ENCODE measurements at places on chromosomes 7 and 10.
A peak's percentile ranks its signal among the peaks of the same experiment; 100 is the strongest.

DNA sequence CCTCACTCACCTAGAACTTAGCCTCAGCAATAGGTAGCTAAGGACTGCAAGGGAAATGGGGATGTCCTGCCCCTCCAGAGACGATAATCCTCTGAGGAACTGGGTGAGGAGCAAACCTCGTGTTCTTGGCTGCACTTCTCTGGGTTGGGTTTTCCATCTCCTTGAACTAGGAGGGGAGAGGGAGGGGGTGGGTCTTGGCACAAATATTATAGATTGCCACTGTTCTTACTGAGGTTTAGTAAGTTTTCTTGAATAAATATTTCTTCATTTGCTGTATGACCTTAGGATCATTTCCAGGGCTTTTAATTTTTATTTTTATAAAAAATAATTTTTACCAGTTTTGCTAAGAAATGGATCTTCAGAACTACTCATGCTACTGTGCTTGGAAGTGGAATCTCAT, 406.7 kb upstream of the FZD8 start:
- DNase-seq, result no peak

DNA sequence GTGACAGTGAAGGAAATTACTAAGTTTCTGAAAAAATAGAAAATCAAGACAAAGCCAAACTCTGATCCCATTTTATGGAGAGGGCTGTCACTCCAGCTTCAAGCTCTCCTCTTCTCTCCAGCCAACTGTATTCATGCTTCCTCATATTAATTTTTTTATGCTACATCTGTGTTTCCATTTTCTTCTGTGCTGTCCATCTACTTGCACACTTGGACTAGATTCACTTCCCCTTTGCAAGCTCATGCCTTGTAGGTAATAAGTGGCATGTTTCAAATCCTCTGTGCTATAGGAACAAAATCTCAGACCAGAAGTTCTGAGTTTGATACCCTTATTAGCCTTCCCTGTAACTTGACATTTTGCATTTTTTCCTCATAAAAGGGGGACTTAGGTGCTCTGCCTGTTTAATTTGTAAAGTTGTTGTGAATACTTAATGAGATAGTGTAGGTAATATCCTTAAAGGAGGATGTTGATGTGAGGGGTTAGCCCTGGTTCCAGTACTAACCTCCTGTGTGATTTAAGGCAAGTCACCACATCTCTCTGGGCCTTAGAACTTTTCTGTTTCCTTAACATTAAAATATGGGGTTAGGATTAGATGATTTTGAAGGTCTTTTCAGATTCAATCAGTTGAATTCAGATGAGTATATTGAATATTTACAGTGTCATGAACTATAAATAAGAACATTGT, 358.8 kb downstream of the BBS9 start:
- DNase-seq, result no peak

DNA sequence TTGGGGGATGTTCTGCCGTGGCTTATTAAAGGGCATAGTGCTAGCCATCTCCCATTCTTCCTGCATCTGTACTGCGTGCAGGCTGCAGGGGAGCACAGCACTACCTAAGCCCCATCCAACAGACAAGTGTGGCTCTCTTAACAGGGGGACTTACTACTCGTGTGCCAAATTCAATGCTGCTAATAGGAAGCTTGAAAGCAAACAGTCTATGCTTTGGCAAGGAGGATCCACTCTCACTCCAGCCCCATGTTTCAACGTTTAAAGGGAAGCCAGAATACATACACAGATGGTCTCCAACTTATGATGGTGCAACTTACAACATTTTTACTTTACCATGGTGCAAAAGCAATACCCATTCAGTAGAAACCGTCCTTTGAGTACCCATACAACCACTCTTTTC, 228.0 kb upstream of the C7orf33 start:
- no peak for DNase-seq

DNA sequence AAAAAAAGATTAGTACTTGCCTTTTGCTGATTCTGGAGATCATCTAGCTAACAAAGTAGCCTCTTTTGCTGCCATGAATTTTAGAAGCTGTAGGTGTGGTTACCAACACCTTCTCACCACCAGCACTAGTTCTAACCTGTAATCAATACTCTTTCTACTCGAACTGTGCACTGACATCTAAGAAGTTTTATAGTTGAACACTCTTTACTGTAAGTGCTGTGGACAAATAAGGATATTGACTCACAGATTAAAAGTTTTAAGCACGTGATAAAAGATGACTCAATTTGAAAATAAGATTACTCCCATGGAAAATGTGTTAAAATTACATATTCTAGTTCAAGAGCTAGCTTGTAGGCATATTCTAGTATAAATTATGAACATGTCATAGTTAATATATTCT, 89.9 kb downstream of the REEP3 start:
- DNase-seq, result no peak

GRCh38 chr7:86653919-86654659, 10.4 kb downstream of the GRM3 start:
- DNase-seq, result no peak

GRCh38 chr7:71817916-71818315, 594.2 kb downstream of the CALN1 start:
- no peak for DNase-seq

DNA sequence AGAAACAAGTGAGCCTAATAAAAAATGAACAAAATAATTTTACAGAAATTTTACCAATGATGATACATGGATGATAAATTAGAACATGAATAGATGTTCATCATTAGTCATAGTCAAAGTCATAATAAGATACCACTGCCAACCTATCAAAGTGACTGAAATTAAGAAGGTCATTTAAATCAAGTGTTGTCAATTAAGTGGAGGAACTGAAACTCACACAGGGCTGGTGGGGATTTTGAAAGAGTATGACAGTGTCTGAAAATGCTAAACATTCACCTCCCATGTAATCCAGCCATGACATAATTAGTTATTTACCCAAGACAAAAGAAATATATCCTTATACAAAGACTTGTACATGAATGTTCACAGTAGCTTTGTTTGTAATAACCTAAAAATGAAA, 57.1 kb upstream of the DYNC1I1 start:
- no peak for DNase-seq

- DNase-seq, result no peak
Measured at GRCh38 chr10:105359708-105360107, 718.6 kb downstream of the SORCS3 start.

GRCh38 chr7:159102681-159103381, 41.8 kb downstream of the VIPR2 start:
- DNase-seq, result no peak

DNA sequence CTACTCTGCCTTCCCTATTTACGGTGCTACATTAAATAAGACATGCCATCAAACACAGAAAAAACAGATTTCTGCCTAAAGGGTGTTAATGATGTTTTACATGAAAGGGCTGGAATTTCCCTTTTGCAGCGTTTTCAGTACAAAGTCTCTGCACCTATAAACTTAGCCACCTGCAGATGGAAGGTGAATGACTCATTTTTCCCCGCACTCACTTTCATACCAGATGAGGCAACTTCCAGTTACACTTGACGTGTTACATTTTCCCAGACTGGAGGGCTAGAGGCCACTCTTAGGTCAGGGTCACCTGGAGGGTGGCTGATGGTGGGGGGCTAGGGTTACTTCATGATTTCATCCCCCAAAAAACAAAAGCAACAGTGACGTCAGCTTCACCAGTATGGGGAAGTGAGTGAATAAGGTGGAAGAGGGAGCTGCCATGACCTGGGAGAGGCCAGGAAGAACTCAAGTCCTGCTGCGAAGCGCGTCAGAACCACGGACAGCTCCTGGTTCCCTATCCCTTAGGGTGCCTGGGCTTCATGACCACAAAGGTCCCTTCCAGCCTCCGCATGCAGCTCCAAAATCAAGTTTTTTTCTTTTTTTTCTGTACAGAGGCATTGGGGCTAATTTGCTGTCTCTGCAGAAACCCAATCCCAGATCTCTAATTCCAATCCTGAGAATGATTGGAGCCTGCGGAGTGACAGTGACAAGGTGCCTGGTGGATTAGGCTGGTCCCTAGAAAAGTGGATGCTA, 94.0 kb downstream of the ADARB2 start:
- peak; percentile 3 for DNase-seq

DNA sequence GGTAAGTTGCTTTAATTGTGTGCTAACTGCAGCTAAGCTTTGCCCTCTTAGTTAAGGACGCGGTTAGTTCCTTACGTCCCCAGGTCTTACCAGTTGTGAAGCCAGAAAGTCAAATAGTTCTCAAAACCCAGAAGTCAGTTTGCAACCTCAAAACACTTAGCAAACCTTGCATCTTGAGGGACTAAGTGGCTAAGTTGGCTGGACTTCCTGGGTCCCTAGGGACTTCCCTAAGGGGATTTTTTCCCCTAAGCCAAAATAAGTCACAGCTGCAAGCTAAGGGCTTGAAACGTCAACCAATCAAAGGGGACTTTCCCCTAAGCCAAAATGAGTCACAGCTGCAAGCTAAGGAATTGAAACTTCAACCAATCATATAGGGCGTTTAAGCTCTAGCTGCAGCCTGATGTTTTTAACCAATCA, 36.2 kb upstream of the HECW1 start:
- peak; percentile 2 for DNase-seq

DNA sequence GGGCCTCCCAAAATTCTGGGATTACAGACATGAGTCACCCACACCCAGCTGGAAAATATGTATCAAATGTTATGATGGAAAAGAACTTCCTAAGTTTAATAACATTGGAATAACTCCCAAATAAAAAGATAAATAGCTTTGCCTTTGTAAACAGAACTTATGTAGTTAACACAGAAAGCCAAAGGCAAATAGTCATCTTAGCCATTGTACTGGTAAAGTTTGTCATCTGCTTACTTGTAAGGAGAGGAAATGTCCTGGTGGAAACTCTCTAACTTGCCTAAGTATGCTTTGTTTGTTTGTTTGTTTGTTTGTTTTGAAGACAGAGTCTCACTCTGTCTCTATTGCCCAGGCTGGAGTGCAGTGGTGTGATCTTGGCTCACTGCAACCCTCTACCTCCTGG, 23.8 kb upstream of the TPST1 start:
- no peak for DNase-seq

DNA sequence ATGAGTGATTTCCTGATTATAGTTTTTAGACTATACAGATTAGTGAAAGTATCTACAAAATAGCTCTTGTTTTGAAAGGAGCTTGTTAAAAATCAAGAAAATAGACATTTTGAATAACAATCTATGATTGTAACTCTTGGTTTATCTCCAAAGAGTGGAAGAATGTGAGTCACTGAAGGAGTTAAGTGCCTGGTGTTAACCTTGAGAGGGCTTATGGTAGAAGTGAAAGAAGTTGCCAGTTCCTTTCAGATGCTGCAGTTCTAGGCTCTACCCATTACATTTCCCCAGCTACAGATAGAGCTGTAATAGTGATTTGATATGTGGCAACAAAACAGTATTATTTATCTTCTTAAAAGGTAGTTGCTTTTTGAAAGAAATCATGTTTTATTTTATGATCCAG, 12.7 kb downstream of the NRBF2 start:
- DNase-seq, result no peak

GRCh38 chr7:51067757-51068156, 248.9 kb downstream of the COBL start:
- DNase-seq, result peak; percentile 14

DNA sequence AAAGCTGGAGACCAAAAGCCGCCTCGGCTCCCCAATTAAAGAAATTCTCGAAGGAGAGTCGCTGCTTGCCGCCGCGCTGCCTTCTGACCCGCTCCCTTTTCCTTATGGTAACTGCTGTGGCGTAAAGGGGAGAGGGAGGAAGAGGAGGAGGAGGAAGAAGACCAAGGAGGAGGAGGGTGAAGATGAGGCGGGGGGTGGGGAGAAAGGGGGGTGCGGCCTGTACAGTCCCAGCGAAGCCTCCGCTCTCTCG, 388 bp downstream of the CNOT4 start:
- no peak for DNase-seq

DNA sequence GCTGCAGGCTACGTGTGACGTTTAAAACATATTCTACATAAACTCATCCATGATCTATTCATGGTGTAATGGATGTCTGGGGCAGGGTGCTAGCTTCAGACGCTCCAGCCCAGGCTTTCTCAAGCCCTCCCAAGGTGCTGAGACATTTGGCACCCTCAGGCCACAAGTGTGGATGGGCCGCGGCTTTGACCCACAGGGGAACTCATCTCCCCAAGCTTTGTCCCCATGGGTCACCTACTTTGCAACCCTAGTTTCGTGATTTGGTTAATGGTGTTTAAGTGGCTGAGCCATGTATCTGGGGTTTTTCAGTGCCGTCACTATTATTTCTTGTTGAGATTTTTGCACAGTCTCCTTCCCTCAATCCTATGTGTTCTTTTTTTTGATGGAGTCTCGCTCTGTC, 66.0 kb downstream of the GRK5 start:
- no peak for DNase-seq

DNA sequence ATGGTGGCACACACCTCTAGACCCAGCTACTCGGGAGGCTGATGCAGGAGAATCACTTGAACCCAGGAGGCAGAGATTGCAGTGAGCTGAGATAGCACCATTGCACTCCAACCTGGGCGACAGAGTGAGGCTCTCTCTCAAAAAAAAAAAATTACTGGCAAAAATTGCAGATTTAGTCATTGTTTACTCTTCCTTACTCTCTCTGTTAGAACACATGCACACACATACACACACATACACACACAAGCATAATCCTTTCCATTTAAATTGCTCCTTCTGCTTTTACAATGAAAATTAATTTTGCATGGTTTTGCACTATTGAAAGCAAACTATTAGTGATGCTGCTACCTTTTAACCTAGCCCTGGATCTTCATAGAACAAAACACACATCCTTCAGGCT, 15.4 kb upstream of the UCN3 start:
- no peak for DNase-seq
